ENCODE measurements at places on chromosomes 4 and X. TPM values are rescaled to one million over a fixed set of nuclear protein-coding genes. Genes with fewer than 3 reads are reported as not detected.

DNA sequence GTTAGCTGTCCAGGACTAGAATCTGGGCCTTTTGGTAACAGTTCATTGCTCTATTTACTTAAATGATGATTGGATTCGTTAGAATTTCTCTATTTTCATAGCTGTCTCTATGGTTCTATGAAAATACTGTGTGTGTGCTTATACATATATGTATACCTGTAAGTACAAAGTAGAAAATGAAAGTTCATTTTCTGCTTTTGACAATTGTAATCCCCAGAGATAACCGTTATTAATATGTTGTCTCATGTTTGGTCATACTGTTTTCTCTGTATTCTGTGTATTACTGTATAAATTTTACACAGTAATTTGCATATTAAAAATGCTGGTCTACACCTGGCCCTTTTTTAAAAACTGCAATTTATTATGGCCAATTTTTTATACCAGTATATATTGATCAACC lies 55.4 kb downstream of the CLCN3 start:
- no peaks in the 10 kb centered on the region for H3K4me1 ChIP-seq
- no peak for DNase-seq
- peaks cover 9% of the 10 kb centered on the region for H3K36me3 ChIP-seq
- H3K27me3 ChIP-seq, result no peaks in the 10 kb centered on the region
- no peak overlapping the region for H3K4me3 ChIP-seq
- H3K27ac ChIP-seq, result no peak overlapping the region

GRCh38 chrX:70279081-70279480 lies 2.9 kb upstream of the RAB41 start:
- DNase-seq, result no peak
- H3K4me1 ChIP-seq, result no peaks in the 10 kb centered on the region
- H3K27ac ChIP-seq, result no peak overlapping the region
- no peaks in the 10 kb centered on the region for H3K36me3 ChIP-seq
- H3K4me3 ChIP-seq, result no peak overlapping the region
- peaks cover 9% of the 10 kb centered on the region for H3K27me3 ChIP-seq

DNA sequence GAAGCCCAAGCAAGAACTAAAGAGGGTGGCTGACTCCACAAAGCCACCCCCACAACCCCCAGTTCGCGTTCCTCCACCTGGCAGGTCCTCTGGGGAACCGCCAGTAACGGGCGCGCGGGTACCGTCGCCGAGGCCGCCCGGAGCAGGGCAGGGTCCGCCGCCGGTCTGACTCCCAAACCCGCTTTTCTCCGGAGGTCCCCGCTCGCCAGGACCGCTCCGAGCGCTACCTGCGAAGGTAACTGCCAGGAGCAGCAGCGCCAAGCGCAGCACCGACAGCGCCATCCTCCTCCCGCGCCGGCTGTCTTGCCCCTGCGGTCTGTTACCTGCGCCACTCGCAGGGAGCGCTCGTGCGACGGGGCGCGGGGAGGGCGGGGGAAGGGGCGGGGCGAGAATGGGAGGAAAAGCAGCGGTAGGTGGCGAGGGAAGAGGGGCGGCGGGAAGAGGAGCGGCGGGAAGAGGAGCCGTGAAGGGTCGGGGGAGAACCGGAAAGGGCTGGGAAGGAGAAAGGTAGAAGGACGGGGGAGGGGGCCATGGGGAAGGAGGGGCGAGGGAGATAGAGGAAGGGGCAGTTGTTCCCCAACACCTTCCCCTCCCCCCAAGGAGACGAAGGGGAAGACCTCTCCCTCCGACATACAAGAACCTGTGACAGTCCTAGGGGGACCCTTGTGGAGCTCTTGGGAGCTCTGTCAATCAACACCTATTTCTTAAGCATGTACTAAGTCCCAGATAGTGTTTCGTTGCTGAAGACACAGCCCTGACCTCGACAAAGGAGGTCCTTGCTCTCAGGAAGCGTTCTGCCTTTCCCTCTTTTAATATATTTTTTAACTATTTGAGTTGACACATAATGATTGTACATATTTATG lies at the start of gene SPINK2:
TSS of gene SPINK2 (minus strand) at position 321 of the 863 bp plus-strand sequence. CDS start at position 282, 39 bp downstream.
- peaks cover 4% of the 10 kb centered on the region for H3K4me1 ChIP-seq
- H3K27ac ChIP-seq, result no peak within 1 kb of the TSS
- peak within 1 kb of the TSS; percentile 62 for H3K4me3 ChIP-seq

DNA sequence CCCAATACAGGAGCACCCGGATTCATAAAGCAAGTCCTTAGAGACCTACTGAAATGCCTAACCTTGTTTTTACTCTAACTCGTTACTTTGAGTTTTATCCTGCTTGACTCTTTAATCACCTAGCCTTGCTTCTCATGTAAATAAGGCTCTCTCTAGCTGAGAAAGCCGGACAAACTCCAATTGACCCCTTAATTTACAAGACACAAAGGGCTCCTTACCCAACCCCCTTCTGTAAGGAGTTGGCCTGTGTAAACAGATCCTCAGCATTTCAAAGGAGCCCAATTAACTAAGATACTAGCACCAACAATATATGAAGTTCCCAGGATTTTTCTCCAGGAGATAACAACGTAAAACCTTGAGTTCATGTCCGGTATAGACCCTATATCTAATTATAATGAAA lies 61.7 kb downstream of the CT47B1 start:
- no peak overlapping the region for H3K4me3 ChIP-seq
- no peaks in the 10 kb centered on the region for H3K27me3 ChIP-seq
- H3K27ac ChIP-seq, result no peak overlapping the region
- DNase-seq, result no peak
- H3K4me1 ChIP-seq, result no peaks in the 10 kb centered on the region

Gene RS1
- polyA plus RNA-seq, result not detected

Gene PRRG3
- polyA plus RNA-seq, result 0.14 TPM

DNA sequence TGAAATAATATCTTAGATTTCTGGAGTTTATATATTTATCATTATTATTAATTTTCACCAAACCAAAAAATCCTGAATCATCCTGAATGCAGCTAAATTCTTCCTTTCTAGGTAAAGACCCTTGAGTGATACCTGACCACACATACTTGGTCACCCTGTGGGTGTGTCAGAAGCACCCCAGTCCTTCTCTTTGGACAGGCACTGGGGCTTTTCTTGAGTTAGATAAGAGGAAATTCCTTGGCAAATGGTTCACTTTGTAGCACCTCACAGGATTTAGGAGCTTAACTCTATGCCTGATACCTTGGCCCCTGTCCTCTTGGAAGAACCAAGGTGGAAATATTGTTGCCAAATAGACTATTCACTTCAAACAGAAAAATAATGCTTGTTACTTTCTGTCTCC lies 69.6 kb upstream of the PNPLA4 start:
- no peak overlapping the region for H3K27ac ChIP-seq
- no peaks in the 10 kb centered on the region for H3K27me3 ChIP-seq
- no peak overlapping the region for H3K4me3 ChIP-seq

- H3K27me3 ChIP-seq, result peaks cover 4% of the 10 kb centered on the region
- H3K27ac ChIP-seq, result no peak overlapping the region
- H3K4me1 ChIP-seq, result no peaks in the 10 kb centered on the region
- H3K4me3 ChIP-seq, result no peak overlapping the region
Measured at GRCh38 chrX:1163231-1163630, 49.2 kb downstream of the CRLF2 start.

Gene TMEM131L
- 6.7 TPM for polyA plus RNA-seq

- no peaks in the 10 kb centered on the region for H3K36me3 ChIP-seq
- H3K4me3 ChIP-seq, result no peak overlapping the region
- no peak for DNase-seq
- H3K4me1 ChIP-seq, result peaks cover 75% of the 10 kb centered on the region
Measured at GRCh38 chr4:76084542-76084941, 10.0 kb downstream of the ART3 start.

Gene ARR3
- not detected for polyA plus RNA-seq

GRCh38 chrX:18146954-18147353 lies 73.7 kb downstream of the BEND2 start:
- no peak for DNase-seq
- no peak overlapping the region for H3K27ac ChIP-seq
- H3K27me3 ChIP-seq, result no peaks in the 10 kb centered on the region
- H3K4me3 ChIP-seq, result no peak overlapping the region
- no peaks in the 10 kb centered on the region for H3K36me3 ChIP-seq

GRCh38 chr4:16496501-16496900 lies 270.2 kb upstream of the TAPT1 start:
- no peaks in the 10 kb centered on the region for H3K36me3 ChIP-seq
- no peaks in the 10 kb centered on the region for H3K27me3 ChIP-seq
- no peak overlapping the region for H3K4me3 ChIP-seq
- H3K27ac ChIP-seq, result no peak overlapping the region

GRCh38 chrX:123331859-123332258 lies 147.8 kb downstream of the GRIA3 start:
- H3K4me3 ChIP-seq, result no peak overlapping the region
- no peaks in the 10 kb centered on the region for H3K4me1 ChIP-seq
- no peaks in the 10 kb centered on the region for H3K36me3 ChIP-seq
- H3K27ac ChIP-seq, result no peak overlapping the region
- DNase-seq, result no peak

DNA sequence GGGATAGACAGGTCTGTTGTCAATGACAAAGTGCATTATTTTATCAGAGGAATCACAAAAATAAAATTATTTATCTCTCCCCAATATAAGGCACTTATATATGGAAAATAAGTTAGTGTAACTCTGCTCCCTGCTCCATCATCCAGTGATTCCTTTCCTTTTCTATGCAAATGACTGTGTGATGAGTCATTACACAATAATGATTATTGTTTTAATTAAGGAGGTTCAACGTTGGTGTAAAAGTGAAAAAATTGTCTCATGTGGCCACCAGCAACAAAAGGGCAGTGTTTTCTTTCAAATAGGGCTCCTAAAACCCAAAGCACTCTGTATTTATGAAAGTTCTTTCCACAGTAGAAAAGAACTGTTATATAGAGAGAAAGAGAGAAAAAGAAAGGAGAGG lies 16.7 kb downstream of the SLC7A11 start:
- no peak overlapping the region for H3K4me3 ChIP-seq
- no peaks in the 10 kb centered on the region for H3K36me3 ChIP-seq
- no peak overlapping the region for H3K27ac ChIP-seq
- no peaks in the 10 kb centered on the region for H3K27me3 ChIP-seq

Gene DUX4
- polyA plus RNA-seq, result not detected

DNA sequence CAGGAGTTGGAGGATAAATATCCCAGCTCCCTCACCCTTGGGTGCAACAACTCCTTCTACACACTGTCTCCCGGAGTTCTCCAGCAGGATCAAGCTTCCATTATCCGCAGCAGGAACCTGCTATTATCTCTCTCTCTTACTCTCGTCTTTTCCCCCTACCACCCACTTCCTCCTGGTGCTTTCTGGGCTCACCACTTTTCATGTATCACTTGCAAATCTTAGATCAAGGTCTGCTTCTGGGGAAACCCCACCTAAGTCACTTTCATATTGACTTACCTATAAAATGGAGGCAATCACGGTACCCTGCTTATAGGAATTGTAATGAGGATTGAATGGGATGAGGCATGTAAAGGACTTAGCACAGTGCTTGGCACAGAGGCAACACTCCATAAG lies 589.5 kb downstream of the BCOR start:
- no peak overlapping the region for H3K27ac ChIP-seq
- no peaks in the 10 kb centered on the region for H3K36me3 ChIP-seq
- no peaks in the 10 kb centered on the region for H3K27me3 ChIP-seq
- H3K4me1 ChIP-seq, result no peaks in the 10 kb centered on the region

- H3K27ac ChIP-seq, result no peak overlapping the region
- no peak for DNase-seq
- H3K4me3 ChIP-seq, result no peak overlapping the region
- H3K4me1 ChIP-seq, result peaks cover 31% of the 10 kb centered on the region
Measured at GRCh38 chr4:106318511-106318910, 2.2 kb downstream of the AIMP1 start.

DNA sequence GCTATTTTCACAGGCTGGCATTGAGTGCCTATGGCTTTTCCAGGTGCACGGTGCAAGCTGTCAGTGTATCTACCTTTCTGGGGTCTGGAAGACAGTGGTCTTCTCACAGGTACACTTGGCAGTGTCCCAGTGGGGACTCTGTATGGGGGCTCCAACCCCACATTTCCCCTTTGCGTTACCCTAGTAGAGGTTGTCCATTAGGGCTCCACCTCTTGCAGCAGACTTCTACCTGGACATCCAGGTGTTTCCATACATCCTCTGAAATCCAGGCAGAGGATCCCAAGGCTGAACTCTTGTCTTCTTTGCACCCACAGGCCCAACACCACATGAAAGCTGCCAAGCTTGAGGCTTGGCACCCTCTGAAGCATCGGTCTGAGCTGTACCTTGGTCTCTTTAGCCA lies 735.7 kb upstream of the INTU start:
- H3K27me3 ChIP-seq, result no peaks in the 10 kb centered on the region
- H3K4me3 ChIP-seq, result no peak overlapping the region
- no peak for DNase-seq
- no peaks in the 10 kb centered on the region for H3K4me1 ChIP-seq
- no peak overlapping the region for H3K27ac ChIP-seq
- no peaks in the 10 kb centered on the region for H3K36me3 ChIP-seq

DNA sequence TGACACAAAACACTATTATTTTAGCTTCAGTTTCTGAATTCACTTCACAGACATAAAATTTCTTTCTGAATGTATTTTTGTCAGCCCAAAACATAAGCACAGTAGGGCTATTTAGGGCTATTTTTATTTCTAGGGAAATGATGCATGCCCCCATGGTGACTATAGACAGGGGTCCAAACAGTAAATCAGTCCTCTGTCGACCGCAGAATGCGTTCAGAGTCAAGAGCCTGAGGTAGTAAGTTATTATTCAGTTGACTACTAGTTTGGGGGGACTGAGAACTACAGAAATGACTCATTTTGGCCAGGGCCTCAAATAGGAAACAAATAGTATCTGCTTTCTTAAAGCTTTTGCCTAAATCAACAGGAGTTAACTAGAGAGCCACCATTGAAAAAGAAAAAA lies 414.4 kb downstream of the AFF2 start:
- no peak overlapping the region for H3K4me3 ChIP-seq
- no peak overlapping the region for H3K27ac ChIP-seq
- no peaks in the 10 kb centered on the region for H3K27me3 ChIP-seq
- H3K36me3 ChIP-seq, result no peaks in the 10 kb centered on the region

Gene H2BW1
- not detected for polyA plus RNA-seq

DNA sequence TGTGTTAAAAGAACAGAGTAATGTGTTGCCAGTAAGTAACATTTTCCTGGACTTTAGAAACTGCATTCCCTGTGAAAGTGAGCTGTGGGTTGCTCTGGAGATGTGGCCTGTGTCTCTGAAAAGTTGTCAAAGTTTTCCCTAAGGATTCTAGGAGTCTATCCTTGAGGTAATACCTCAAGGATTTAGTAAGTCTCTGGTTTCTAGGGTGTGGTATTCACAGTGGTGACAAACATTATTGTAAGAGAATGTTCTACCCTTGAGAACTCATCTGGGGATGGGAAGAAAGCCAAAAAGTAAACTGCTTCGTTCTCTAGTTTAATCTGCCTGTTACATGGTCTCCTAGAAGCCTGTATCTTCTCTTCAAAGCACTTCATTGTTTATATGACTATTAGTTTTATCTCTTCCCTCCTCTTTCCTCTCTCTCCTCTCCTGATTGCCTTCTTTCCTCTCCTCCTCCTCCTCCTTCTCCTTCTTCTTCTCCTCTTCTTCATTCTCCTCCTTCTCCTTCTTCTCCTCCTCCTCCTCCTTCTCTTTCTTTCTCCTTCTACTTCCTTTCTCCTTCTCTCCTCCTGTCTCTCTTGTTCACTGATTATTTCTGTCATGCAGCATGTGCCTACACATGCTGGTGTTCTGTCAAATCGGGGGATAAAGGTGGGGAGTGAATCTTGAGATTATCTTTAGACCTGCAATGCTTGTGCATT lies 321.3 kb downstream of the PTTG2 start:
- no peaks in the 10 kb centered on the region for H3K4me1 ChIP-seq
- H3K36me3 ChIP-seq, result no peaks in the 10 kb centered on the region
- no peak overlapping the region for H3K27ac ChIP-seq
- no peak for DNase-seq
- H3K4me3 ChIP-seq, result no peak overlapping the region

GRCh38 chrX:13428053-13428786 lies 108.4 kb upstream of the ATXN3L start:
- H3K36me3 ChIP-seq, result no peaks in the 10 kb centered on the region
- peaks cover 4% of the 10 kb centered on the region for H3K4me1 ChIP-seq
- H3K27me3 ChIP-seq, result no peaks in the 10 kb centered on the region
- H3K27ac ChIP-seq, result no peak overlapping the region
